ENCODE measurements at places on chromosomes 12 and 14.

GRCh38 chr14:91732859-91733477 lies 1.1 kb upstream of the CATSPERB start:
- DNase-seq: no peak

GRCh38 chr12:78703820-78704525 lies 160.6 kb upstream of the SYT1 start:
- DNase-seq: no peak

GRCh38 chr12:132559652-132560363 lies 50.6 kb downstream of the LRCOL1 start:
- no peak for DNase-seq

DNA sequence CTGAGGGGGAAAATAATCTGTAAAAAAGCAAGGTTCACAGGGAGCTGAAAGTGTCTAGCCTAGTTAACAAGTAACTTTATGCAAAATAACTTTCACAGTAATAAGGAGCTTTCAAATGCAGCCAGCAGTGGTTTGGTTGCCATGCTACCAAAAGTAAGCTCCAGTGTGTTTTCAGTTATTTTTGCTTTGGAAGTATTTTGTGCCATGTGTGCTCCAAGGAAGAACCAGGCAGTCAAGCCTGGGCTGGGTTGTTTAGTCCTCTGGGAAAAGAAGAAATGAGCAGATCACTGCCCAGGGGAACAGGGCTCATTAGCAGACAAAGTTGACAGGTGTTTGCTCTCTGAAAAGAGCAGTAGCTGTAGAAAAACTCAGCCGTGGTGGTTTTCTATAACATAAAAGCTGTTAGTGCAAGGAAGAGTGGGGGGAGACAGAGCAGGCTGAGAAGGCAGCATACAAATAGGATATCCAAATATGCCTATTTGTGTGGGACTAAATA lies 92.8 kb upstream of the TMTC2 start:
- DNase-seq: no peak

All from SIG-M5 (cell line).